Sigmoid colon (tissue), 7 donors: ENCODE measurements at places on chromosomes 7 and 10. TPM values are rescaled to one million over a fixed set of nuclear protein-coding genes. Genes with fewer than 3 reads are reported as not detected.

DNA sequence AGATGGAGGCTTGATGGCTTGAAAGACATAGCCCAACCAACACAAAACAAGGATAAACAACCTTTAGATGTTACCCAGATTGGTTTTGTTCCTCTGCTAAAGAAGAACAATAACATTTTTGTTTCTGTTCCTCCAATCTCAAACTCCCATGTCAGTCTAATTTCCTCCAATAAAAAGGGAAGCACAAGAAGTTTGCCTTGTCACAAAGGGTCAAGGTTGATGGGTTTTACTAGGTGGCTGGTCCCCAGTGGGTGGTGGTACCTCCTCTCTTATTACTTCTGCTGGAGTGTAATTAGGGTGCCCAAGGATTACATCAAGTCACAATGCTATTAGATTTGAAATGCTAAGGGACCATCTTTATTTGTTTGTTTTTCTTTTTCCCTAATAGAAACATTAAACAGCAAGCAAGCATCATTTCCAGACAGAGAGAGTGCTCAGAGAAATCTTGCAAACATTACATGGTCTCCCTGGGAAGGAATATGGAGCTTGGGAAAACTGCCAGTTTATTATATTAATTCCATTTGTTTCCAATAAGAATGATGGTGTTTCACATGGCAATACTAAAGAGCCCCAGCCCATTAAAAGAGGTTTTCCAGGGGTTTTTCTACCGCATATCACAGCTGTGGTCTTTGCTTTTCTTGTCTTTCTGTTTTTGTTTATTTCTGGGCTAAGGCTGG, 78.3 kb upstream of the AOAH start:
- H3K4me3 ChIP-seq: no peak overlapping the region
- no peaks in the 10 kb centered on the region for H3K4me1 ChIP-seq
- no peaks in the 10 kb centered on the region for H3K27me3 ChIP-seq
- no peak for DNase-seq
- H3K36me3 ChIP-seq: no peaks in the 10 kb centered on the region

Gene CDHR3
- total RNA-seq: 16.1 TPM

Gene SPAG6
- total RNA-seq: not detected

- no peak overlapping the region for H3K4me3 ChIP-seq
- no peaks in the 10 kb centered on the region for H3K27me3 ChIP-seq
- H3K36me3 ChIP-seq: no peaks in the 10 kb centered on the region
- H3K27ac ChIP-seq: no peak overlapping the region
- DNase-seq: no peak
- H3K4me1 ChIP-seq: no peaks in the 10 kb centered on the region
Measured at GRCh38 chr7:94933256-94933990, 26.0 kb downstream of the PPP1R9A start.

GRCh38 chr7:92343714-92344113, 97.9 kb downstream of the ANKIB1 start:
- no peaks in the 10 kb centered on the region for H3K4me1 ChIP-seq
- H3K36me3 ChIP-seq: no peaks in the 10 kb centered on the region
- H3K27me3 ChIP-seq: no peaks in the 10 kb centered on the region
- no peak overlapping the region for H3K4me3 ChIP-seq
- no peak for DNase-seq
- H3K27ac ChIP-seq: no peak overlapping the region

GRCh38 chr10:80397014-80397413, 11.3 kb upstream of the PRXL2A start:
- DNase-seq: no peak
- H3K27ac ChIP-seq: no peak overlapping the region
- no peak overlapping the region for H3K4me3 ChIP-seq

Gene FAM25G
- total RNA-seq: not detected

GRCh38 chr7:133822001-133822641, 305.0 kb upstream of the LRGUK start:
- H3K27me3 ChIP-seq: no peaks in the 10 kb centered on the region
- H3K36me3 ChIP-seq: no peaks in the 10 kb centered on the region
- no peaks in the 10 kb centered on the region for H3K4me1 ChIP-seq
- no peak for DNase-seq
- no peak overlapping the region for H3K4me3 ChIP-seq

- H3K36me3 ChIP-seq: no peaks in the 10 kb centered on the region
- no peaks in the 10 kb centered on the region for H3K27me3 ChIP-seq
- H3K4me1 ChIP-seq: no peaks in the 10 kb centered on the region
- DNase-seq: no peak
- no peak overlapping the region for H3K4me3 ChIP-seq
Measured at GRCh38 chr7:155911471-155912105, 99.3 kb upstream of the SHH start.

- no peak for DNase-seq
- H3K27me3 ChIP-seq: no peaks in the 10 kb centered on the region
- H3K27ac ChIP-seq: no peak overlapping the region
Measured at GRCh38 chr7:7662527-7662926, 22.0 kb downstream of the UMAD1 start.
